Stimulated activated CD8-positive, alpha-beta memory T cell treated with anti-CD3 and anti-CD28 coated beads, Interleukin-15, amount 100 ng/mL, for 24 hours (primary cell): ENCODE measurements at places on chromosomes 4 and X.

- DNase-seq: no peak
Measured at GRCh38 chr4:142703694-142704309, 142.3 kb downstream of the INPP4B start.

DNA sequence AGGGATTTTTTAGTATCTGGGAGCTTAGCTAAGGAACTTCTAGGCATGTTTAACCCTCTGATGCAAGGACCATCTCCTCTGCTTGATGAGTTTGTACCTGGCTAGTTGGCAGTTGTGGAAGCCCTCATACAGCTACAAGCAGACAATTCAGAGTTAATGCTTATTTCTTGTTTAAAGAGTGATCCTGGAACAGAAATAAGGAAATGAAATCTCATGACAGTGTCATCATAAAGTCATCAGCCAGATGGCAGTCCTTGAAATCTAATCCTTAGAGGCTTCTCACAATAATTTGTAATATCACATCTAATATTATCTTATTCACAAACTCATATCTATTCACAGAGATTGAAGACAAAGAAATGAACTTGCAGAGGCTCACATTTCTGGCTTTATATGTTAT, 581.6 kb upstream of the FTHL17 start:
- no peak for DNase-seq

DNA sequence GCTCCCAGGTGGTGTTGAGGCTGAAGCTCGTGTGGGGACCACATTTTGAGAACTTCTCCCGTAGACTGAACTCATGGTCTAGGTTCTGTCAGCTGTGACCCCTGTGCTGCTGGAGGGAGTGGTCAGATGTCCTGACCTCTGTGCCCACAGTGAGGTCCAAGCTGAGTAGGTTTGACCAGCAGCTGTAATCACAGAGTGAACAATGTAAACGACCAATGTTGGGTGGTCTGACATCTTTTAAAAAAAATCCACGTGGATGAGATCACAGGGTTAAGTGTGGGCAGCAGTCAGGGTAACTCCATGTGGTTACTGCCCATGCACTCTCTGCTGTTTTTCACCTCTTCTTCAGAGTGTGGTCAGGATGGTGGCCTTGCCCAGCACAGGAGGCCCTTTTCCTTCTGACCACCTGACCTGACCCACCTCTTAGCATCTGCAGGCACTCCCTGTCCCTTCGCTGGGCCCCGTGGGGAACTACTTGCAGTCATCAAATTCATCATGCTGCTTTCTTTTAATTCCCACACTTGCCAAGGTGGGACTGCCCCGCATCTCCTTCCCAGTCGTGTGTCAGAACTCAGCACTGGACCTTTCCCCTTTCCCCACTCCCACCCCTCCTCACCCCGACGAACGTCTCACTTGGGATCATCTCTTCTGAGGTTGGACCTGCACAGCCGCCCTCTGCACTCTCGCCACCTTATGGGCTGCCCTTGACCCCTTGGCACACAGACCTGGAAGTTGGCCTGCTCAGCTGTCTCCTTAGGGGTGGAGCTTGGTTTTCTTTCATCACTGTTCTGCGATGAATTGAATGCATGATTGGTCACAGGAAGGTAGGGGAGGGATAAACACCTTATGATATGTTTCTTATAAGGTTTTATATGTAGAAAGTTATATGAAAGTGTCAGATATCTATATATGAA, 120.1 kb downstream of the PTTG2 start:
- DNase-seq: no peak

DNA sequence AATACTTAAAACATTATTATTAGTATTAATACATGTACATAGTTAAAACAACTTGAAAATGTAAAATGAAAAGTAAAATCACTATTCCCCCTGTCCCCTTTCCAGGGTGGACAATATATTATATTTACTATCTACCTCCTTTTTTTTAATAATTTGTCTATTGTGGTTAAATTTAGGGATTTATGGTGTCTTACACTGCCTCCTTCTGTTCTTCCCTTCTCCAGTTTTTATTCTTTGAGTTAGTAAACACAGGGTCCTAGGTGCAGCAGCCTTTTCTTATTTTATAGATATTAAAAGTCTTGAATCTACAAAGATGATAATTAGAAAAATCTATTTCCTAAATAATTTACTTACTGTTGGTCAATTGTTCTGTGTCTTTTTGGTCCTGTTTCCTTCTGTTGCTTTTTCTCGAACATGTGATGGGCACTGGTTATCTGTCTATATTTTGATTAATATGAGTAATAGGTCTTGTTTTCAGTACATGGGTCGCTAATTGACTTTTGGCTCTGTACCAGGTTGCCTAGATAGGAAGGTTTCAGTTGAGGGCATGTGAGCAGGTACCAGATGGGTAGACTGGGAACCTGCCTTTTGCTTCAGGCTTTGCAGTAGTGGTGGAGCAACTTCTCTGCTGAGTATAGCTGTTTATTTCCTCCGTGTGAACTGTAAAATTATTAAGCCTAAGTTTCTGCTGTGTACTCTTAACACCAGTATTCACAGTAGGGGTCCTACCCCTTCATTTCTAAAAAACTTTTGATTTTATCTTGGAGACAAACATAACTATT, 1.1 kb downstream of the NUDT9 start:
- no peak for DNase-seq
